Posterior vena cava (tissue), 2 donors: ENCODE measurements at places on chromosomes 11 and 22. TPM values are rescaled to one million over a fixed set of nuclear protein-coding genes. Genes with fewer than 3 reads are reported as not detected.

Gene BCO2
- total RNA-seq: 3.8 TPM

Gene OR5B3
- total RNA-seq: not detected

Gene SYT13
- total RNA-seq: not detected

Gene FAM180B
- total RNA-seq: 3.4 TPM

Gene HTR3A
- not detected for total RNA-seq

Gene MYEOV
- total RNA-seq: 0.46 TPM

Gene EFCAB6
- 1.7 TPM for total RNA-seq

Gene ART5
- not detected for total RNA-seq

Gene GP1BB
- 0.83 TPM for total RNA-seq

Gene ALDH3B1
- total RNA-seq: 11.2 TPM

Gene CCDC88B
- total RNA-seq: 9.5 TPM

Gene CST6
- 0.56 TPM for total RNA-seq
